Esophagus squamous epithelium (tissue), 5 donors: ENCODE measurements at places on chromosomes 5 and 9. TPM values are rescaled to one million over a fixed set of nuclear protein-coding genes. Genes with fewer than 3 reads are reported as not detected.

DNA sequence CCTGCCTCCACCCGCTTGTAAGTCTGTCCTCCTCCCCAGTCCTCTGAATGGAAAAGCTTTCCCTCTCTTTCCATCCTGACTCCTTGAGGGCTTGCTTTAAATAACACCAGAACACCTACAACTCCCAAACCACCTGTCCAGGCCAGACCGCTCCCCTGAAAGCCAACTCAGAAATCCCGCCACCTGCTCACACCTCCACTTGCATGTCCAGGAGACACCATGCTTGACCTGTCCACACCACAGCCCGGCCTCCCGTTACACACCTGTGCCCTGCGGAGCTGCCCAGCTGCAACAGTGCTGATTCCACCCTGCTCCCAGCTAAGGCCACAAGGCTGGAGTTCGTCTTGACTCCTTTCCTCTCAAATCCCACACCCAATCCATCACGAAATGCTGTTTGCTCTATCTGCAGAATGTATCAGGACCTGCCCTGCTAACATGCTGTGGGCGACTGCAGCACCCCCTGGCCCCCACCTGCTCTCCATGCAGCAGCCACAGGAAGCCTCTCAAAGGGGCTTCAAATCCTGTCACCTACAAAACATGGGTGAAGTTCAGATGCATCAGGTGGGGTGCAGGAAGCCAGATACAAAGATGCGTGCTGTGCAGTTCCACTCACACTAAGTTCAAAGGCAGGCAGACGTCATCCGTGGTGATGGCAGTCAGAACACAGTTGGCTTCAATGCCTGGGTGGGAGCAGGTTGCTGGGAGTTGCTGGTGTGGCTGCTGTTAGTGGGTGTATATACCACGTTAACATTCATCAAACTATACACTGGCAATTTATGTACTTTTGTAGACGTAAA is 166.0 kb downstream of the ROR2 start:
- H3K27ac ChIP-seq, result peak overlapping the region; percentile 65
- H3K4me3 ChIP-seq, result no peak overlapping the region
- H3K36me3 ChIP-seq, result no peaks in the 10 kb centered on the region
- no peak for DNase-seq
- H3K4me1 ChIP-seq, result no peaks in the 10 kb centered on the region

The FAT2 gene
- total RNA-seq, result 86.5 TPM

DNA sequence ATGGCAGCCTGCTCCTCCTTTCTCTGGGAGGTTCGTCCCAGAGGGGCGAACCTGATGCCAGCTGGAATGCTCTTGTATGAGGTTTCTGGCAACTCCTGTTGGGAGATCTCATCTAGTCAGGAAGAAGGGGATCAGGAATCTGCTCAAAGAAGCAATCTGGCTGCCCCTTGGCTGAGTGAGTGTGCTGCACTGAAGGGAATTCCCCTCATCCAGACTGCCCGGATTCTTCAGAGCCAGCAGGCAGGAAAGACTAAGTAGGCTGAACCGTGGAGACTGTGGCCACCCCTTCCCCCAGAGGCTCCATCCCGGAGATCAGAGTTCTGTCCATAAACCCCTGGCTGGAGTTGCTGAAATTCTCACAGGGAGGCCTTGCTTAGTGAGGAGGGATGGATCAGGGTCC is 476.0 kb downstream of the CSNK1G3 start:
- DNase-seq, result no peak
- no peak overlapping the region for H3K27ac ChIP-seq
- H3K4me1 ChIP-seq, result no peaks in the 10 kb centered on the region
- no peaks in the 10 kb centered on the region for H3K27me3 ChIP-seq
- no peaks in the 10 kb centered on the region for H3K36me3 ChIP-seq

DNA sequence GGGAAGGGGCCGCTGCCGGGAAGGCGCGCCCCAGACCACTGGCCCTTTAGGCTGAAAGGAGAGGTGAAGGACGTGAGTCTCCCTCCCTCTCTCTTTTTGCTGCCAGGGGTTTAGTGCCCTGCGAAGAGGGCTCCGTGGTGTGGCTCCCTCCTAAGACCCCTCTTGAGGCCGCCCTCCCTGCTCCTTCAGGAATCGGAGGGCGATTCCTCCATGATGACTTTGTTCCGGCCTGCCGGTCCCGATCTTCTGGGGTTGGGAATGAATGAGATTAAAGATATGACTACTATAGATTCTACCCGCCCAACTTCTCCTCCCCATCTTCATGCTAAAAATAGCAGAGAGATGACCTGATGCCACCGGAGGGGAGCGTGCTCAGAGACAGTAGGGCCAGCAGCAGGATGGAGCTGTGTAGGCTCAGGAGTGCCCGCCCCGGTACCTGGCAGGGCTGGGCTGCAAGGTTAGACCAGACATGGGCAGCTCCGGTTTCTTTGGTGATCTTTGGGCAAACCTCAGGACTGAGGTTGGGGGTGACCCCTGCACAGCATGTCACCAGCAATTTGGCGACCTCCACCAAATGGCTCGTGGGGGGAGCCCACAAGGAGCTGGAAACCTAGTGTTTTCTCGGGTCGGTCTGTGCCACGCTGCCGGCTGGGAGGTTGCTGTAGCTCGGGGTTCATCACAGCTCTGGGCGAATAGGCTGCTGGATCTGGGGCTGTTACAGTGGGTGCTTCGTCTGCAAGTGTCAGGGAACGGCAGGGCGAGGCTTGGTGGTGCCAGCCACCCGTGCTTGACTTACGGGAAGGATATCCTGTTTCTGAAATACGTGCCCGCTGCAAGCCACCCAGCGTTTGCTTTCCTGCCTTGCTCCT is 1.7 kb downstream of the OLFM1 start:
- no peaks in the 10 kb centered on the region for H3K36me3 ChIP-seq
- no peak for DNase-seq

DNA sequence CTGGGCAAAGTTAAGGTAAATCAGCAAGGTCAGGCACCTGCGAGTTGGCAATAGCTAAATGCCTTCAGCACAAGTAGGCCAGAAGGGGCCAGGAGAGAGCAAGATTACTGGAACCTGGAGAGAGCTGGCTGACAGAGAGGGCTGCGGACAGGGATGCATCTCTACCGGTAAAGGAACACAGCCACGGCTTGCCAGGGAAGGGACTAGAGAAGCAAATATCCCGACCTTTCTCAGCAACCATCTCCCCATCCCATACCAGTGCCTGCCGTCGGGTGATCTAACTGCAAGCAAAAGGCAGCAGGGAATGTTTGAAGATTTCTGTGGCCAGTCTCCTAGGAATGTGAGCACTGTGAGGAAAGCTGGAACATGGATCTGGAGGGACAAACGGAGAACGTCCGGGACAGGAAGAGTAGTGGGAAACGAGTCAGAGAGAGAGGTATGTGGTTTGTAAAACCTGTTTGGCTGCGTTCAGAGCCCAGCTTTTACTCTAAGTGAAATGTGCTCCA is 15.9 kb upstream of the ABLIM3 start:
- H3K27me3 ChIP-seq, result no peaks in the 10 kb centered on the region
- no peaks in the 10 kb centered on the region for H3K36me3 ChIP-seq
- H3K4me3 ChIP-seq, result no peak overlapping the region

The MED7 gene
- total RNA-seq, result 8.3 TPM

- peaks cover 5% of the 10 kb centered on the region for H3K4me1 ChIP-seq
- H3K27me3 ChIP-seq, result no peaks in the 10 kb centered on the region
- H3K27ac ChIP-seq, result no peak overlapping the region
Observed at GRCh38 chr9:7375013-7375511, 424.5 kb downstream of the DMAC1 start.

DNA sequence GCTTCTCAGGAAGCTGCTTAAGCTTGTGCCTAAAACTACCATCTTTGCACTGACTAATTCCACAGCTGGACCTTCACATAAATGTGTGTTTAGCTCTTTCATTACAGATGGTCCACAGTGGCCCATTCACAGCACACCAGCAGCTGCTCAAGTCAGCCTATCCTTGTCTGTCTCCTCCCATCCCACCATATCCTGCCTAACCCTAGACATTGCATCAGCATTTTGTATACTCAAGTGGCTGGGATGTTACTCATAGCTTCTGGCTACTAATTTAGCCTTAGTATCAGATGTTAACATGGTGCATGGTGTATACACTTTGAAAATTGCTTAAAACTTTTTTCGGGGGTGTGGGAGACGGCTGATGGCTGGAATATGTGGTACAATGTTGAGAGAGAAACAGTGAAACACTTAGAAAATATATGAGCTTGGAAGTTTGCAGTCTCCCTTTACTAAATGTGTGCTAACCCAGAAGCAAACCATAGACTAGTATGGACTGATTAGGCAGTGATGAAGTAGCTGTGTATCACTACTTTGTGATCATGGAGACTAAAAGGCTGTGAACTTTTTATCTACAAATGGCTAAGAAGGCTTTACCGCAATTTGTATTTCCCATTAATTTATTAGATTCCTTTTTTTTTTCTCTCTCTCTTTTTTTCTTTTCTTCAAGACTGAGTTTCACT is 83.1 kb downstream of the JMY start:
- no peaks in the 10 kb centered on the region for H3K27me3 ChIP-seq
- no peak for DNase-seq
- no peak overlapping the region for H3K4me3 ChIP-seq
- no peaks in the 10 kb centered on the region for H3K4me1 ChIP-seq

The RASGRF2 gene
- total RNA-seq, result 0.61 TPM

DNA sequence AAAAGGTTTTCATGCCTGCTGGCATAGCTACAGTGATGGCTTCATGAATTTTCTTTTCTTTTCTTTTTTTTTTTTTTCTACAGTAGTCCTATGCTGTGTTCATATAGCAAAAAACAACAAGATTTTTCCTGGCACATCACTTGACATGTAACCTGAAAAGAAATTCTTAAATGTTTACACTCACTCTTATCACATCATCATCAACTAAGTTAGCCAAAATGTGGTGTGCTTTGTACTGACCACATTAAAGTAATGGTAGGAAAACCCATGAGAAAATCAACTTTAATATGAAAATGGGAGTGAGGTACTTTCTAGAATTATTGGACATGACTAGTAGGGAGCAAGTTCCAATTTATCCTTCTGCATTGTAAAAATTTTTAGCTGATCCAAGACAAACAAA is 146.7 kb downstream of the SSBP2 start:
- no peaks in the 10 kb centered on the region for H3K27me3 ChIP-seq
- no peaks in the 10 kb centered on the region for H3K36me3 ChIP-seq
- DNase-seq, result no peak
- no peak overlapping the region for H3K4me3 ChIP-seq

- H3K4me3 ChIP-seq, result no peak overlapping the region
- no peak for DNase-seq
Observed at GRCh38 chr5:128358826-128359225, 179.2 kb downstream of the FBN2 start.

GRCh38 chr5:97046270-97046982 is 96.0 kb downstream of the LIX1 start:
- H3K27me3 ChIP-seq, result no peaks in the 10 kb centered on the region
- H3K27ac ChIP-seq, result no peak overlapping the region
- H3K4me1 ChIP-seq, result no peaks in the 10 kb centered on the region

DNA sequence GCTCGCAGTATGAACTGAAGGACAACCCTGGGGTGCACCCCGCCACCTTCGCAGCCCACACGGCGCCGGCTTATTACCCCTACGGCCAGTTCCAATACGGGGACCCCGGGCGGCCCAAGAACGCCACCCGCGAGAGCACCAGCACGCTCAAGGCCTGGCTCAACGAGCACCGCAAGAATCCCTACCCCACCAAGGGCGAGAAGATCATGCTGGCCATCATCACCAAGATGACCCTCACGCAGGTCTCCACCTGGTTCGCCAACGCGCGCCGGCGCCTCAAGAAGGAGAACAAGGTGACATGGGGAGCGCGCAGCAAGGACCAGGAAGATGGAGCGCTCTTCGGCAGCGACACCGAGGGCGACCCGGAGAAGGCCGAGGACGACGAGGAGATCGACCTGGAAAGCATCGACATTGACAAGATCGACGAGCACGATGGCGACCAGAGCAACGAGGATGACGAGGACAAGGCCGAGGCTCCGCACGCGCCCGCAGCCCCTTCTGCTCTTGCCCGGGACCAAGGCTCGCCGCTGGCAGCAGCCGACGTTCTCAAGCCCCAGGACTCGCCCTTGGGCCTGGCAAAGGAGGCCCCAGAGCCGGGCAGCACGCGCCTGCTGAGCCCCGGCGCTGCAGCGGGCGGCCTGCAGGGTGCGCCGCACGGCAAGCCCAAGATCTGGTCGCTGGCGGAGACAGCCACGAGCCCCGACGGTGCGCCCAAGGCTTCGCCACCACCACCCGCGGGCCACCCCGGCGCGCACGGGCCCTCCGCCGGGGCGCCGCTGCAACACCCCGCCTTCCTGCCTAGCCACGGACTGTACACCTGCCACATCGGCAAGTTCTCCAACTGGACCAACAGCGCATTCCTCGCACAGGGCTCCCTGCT is 3.8 kb downstream of the IRX1 start:
- H3K27me3 ChIP-seq, result peaks cover 100% of the 10 kb centered on the region
- peaks cover 47% of the 10 kb centered on the region for H3K4me1 ChIP-seq
- DNase-seq, result no peak
- H3K36me3 ChIP-seq, result no peaks in the 10 kb centered on the region
- no peak overlapping the region for H3K27ac ChIP-seq
- H3K4me3 ChIP-seq, result peak overlapping the region; percentile 49

GRCh38 chr5:35229076-35230037 is 930 bp downstream of the PRLR start:
- no peaks in the 10 kb centered on the region for H3K27me3 ChIP-seq
- no peak overlapping the region for H3K27ac ChIP-seq
- H3K36me3 ChIP-seq, result no peaks in the 10 kb centered on the region
- DNase-seq, result no peak
- peaks cover 7% of the 10 kb centered on the region for H3K4me1 ChIP-seq

The TAF1L gene
- total RNA-seq, result not detected

DNA sequence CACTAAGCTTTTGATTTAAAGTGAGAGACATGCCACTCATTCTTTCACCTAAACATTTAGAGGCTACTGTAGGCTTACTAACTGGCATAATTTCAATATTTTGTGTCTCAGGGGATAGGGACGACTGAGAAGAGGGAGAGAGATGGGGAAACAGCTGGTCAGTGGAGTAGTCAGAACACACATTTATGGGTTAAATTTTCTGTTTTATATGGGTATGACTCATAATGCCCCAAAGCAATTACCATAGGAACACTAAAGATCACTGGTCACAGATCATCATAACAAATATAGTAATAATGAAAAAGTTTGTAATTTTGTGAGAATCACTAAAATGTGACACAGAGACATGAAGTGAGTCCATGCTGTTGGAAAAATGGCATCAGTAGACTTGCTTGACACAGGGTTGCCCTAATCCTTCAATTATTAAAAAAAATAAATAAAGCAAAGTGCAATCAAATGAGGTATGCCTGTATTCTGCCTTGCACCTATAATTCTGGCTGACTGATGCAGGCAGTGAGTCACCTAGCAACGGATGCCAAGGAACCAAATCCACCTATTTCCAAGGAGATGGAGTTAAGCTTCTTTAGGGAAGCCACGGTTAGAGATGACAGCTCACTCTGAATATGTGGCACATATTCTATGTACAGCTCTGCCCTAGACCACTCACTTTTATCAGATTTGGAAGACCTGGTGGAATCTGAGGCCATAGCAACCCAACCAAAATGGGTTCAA is 166.1 kb downstream of the MARCHF11 start:
- H3K4me1 ChIP-seq, result no peaks in the 10 kb centered on the region
- H3K36me3 ChIP-seq, result no peaks in the 10 kb centered on the region
- no peak overlapping the region for H3K4me3 ChIP-seq
- no peak for DNase-seq
- no peaks in the 10 kb centered on the region for H3K27me3 ChIP-seq

The CER1 gene
- total RNA-seq, result not detected

- no peaks in the 10 kb centered on the region for H3K4me1 ChIP-seq
- no peak overlapping the region for H3K4me3 ChIP-seq
- H3K36me3 ChIP-seq, result peaks cover 15% of the 10 kb centered on the region
- no peak overlapping the region for H3K27ac ChIP-seq
- DNase-seq, result no peak
- no peaks in the 10 kb centered on the region for H3K27me3 ChIP-seq
Observed at GRCh38 chr5:131679911-131680310, 44.9 kb upstream of the RAPGEF6 start.
